H7 (cell line): ENCODE measurements at places on chromosomes 2 and 18. TPM values are rescaled to one million over a fixed set of nuclear protein-coding genes. Genes with fewer than 3 reads are reported as not detected.

The GMCL1 gene
- total RNA-seq = 8.1 and 10.4 TPM in 2 replicates

The CCDC85A gene
- 0.04 and 0.14 TPM in 2 replicates for total RNA-seq

The AQP12A gene
- total RNA-seq = not detected in 2 replicates

The CCDC74A gene
- total RNA-seq = 12.5 and 20.7 TPM in 2 replicates

The VWC2L gene
- total RNA-seq = 0.33 TPM in 1 of 2 replicates, not detected in the other

The POTEC gene
- total RNA-seq = not detected in 2 replicates

The RAPH1 gene
- 4.9 and 9.0 TPM in 2 replicates for total RNA-seq

The C2orf80 gene
- total RNA-seq = 0.76 TPM in 1 of 2 replicates, not detected in the other

The NEB gene
- 0.14 and 1.00 TPM in 2 replicates for total RNA-seq

The FABP1 gene
- total RNA-seq = not detected in 2 replicates

The GYPC gene
- 68.5 and 92.9 TPM in 2 replicates for total RNA-seq

The SERPINB13 gene
- total RNA-seq = not detected in 2 replicates

The LCT gene
- total RNA-seq = 0.03 TPM in 1 of 2 replicates, not detected in the other

The LRRC30 gene
- total RNA-seq = not detected in 2 replicates

The ERICH2 gene
- total RNA-seq = 0.89 TPM in 1 of 2 replicates, not detected in the other

The ANO7 gene
- total RNA-seq = 2.0 and 4.0 TPM in 2 replicates

The C1QL2 gene
- 0.28 and 0.59 TPM in 2 replicates for total RNA-seq

The IKZF2 gene
- total RNA-seq = 0.97 and 2.3 TPM in 2 replicates

The TWIST2 gene
- 7.1 and 8.1 TPM in 2 replicates for total RNA-seq

The GATA6 gene
- 8.8 and 37.7 TPM in 2 replicates for total RNA-seq

The GRHL1 gene
- total RNA-seq = 0.30 and 1.2 TPM in 2 replicates

The DSG4 gene
- total RNA-seq = not detected in 2 replicates

The GCG gene
- not detected in 2 replicates for total RNA-seq

The GPR39 gene
- total RNA-seq = 0.85 and 6.2 TPM in 2 replicates

The APCDD1 gene
- 26.8 and 40.2 TPM in 2 replicates for total RNA-seq

The HJURP gene
- total RNA-seq = 61.6 and 84.5 TPM in 2 replicates

The ARHGEF4 gene
- 15.3 and 15.6 TPM in 2 replicates for total RNA-seq
